ENCODE measurements at places on chromosomes 5 and 9.

DNA sequence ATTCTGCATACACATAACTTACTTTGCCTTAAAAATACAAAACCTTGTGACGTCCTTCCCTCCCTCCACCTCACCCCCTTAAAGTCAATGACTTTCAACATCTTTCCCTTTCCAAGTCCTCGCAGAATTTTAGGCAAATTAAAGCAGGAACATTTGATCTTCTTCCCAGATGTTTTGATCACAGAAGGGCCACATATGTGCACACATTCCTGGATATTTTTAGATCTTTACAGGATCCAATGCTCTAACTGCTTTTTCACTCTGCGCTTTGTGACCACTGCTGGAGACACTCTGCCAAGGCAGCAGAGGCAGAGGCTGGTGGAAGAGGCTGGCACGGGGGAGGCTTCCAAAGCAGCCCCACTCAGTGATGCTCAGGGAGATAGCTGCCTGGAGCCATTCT lies 130.7 kb downstream of the SEC61B start:
- DNase-seq = no peak

GRCh38 chr5:1464096-1464446 lies 18.8 kb upstream of the SLC6A3 start:
- no peak for DNase-seq

- no peak for DNase-seq
Observed at GRCh38 chr5:41522193-41522786, 11.9 kb upstream of the PLCXD3 start.

DNA sequence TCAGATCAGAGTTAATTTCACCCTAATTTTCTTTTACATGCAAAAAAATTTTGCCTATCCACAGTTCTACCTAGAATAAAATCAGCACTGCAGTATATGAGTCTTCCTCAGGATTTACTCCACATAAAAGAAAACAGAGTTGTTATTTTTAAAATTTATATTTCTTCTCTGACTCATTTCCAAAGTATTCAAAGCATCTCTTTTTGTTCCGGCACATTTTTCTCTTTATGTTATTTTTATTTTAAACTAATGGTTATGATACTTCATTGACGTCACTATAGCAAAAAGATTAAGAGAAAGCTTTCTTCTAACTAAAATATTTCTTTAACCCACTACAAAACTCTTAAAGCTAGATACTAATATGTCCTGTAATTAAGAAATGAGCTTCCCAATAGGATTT lies 590.4 kb downstream of the PRELID2 start:
- DNase-seq = no peak

DNA sequence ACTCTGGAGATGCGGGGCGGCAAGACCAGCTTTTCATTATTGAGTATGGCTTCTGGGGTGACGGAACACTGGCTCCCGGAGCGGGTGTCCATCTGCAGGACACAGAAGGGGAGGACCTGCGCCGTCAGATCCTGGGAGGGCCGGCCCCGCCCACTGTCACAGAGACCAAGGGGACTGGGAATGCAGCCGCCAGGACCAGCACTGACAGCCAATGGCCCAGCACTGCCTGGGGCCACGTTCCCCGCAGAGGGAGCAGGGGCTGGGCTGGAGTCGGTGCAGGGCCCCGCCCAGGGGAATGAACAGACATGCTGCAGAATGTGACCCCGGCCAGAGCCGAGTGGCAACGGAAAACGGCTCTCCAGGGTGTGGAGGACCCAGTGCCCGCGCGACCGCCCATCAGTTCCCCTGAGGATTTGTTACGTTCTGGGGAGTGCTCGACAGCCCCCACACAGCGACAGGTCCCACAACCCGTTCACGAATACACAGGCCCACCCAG lies at the start of gene ZDHHC11:
ZDHHC11 (minus strand) TSS at position 476 of the 496 bp plus-strand sequence; CDS start at position 92, 384 bp downstream.
- no peak for DNase-seq

DNA sequence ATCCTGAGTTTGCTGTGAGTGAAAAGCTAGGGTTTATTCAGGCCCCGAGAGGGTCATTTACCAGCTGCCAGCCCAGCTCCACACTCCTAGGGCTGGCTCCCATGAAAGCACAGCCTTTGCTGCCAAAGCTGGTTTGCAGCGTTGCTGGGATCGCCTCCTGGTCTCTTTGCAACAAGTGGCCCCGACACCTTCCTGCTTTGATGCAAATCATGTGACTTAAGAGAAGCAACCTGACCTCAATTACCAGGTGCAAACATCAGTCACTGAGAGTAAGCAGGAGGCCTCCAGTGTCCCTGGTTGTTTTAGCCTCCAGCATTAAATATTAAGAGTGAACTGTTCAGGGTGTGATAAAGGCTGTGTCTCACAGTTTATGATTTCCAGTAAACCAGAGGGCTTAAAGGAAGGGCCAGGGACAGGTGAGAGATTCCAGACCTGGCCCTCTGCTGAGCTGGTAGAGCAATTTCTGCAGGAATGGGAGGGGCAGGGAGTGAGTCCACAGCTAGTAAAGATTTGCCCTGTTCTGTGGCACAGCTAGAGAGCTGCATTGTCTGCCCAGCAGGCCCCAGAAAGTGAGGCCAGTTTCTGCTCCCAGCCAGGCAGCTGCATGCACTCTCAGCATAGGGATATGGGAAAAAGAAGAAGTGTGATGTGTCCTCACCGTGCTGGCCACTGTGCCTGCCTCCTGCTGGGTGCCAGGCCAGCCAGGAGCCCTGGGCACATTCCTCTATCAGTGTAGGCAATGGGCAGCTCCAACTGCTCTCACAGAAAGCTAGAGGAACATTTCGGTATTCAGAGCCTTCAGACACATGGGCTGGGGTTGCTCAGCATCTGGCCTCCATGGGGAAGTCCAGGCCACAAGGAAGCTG lies 58.0 kb downstream of the SLC22A5 start:
- DNase-seq = no peak

Measured in SW 1271 (cell line).